Fibroblast of mammary gland (primary cell): ENCODE measurements at places on chromosomes 12 and 14.
A peak's percentile ranks its signal among the peaks of the same experiment; 100 is the strongest.

DNA sequence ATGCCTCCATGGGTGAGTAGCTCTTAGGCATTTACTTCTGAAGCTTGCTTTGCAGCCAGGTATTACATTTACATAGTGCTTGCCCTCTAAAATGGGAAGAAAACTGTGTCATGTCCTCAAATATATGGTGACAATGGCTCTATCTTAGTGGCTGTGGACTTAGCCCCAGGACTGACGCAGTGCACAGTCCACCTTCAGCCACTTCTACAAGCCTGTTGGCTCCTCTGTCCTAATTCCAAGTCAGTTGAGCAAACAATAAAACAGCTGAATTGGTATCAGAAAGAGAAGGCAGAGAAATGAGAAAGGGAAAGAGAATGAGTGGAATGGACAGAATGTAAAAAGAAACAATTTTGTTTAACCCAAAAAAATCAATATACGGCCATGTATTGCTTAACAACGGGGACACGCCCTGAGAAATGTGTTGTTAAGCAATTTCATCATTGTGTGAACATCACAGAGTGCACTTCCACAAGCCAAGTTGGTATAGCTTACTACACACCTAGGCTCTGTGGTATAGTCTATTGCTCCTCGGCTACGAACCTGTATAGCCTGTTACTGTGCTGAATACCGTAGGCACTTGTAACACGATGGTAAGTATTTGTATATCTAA lies 93.5 kb downstream of the GRIN2B start:
- DNase-seq = no peak

- DNase-seq = no peak
Measured at GRCh38 chr12:50627491-50627890, 122.7 kb downstream of the DIP2B start.

DNA sequence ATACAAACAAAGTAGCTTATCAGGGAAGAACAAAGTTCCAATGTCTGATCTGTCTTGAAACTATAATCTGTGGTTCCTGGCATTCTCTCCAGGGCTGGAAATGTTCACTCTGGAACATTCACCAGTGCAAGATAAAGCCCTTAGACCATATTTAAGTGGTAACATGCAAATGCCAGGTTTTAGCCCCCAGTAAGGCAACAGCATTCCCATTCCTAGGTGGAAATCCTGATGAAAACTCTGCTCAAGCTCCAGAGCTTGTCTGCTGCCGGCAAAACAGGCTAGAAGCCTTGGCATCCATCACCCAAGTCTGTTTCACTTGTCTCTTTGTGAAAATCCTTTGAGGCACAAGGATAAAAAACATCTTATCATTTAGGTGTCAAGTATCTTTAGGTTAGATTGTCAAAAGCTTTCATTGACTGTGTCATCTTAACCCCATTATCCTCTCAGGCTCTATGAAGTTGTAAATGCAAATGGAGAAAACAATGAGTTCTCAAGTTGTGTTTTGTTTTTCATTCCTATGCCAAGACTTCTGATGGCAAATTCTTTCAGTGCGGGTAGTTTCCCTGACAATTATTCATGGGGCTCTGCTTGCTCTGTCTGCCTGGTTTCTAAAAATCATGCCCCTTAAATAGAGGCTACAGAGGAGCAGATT lies 344.7 kb downstream of the NELL2 start:
- DNase-seq = no peak

DNA sequence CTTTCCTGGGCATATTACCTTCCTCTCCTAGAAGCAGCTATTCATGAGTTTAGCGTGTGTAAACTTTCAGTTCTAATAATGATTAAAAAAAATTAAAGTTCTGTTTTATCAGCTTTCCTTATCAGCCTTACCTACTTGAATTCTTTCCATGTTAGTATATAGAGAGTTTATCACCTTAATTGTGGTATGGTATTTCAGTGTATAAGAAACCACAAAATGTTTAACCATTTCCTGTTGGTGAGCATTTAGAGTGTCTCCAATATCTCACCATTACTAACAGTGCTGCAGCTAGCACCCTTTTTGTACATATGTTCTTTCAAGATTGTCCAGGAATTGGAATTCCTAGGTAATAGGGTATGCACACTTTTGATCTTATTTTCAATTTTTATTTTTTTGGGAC lies 89.5 kb downstream of the FBXO33 start:
- DNase-seq = no peak

DNA sequence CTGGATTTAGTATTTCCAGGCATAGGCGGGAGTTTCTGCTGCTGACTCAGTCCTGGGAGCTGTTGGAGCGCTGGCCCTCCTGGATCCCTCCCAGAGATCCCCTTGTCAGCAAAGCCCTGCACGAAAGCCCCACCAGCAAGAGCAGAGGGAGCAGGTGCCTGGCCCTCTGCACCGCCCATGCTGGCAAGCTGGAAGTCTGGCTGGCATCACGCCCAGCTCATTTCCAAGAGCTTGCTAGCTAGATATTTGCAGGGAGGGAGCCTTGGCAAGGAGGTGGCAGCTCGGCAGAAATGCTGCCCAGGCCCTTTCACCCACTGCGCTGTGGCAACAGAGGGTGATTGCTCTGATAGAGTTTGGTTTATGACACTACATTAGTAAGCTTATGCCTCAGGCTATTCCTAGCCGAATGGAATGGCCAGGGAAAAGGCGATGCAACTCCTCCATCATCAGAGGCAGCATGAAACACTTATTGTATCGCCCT lies 193.9 kb downstream of the EMP1 start:
- DNase-seq = peak; percentile 83

- DNase-seq = no peak
Measured at GRCh38 chr12:53963434-53964314, 9.0 kb downstream of the HOXC12 start.

GRCh38 chr14:103016071-103016470 lies 41.3 kb downstream of the CDC42BPB start:
- no peak for DNase-seq

DNA sequence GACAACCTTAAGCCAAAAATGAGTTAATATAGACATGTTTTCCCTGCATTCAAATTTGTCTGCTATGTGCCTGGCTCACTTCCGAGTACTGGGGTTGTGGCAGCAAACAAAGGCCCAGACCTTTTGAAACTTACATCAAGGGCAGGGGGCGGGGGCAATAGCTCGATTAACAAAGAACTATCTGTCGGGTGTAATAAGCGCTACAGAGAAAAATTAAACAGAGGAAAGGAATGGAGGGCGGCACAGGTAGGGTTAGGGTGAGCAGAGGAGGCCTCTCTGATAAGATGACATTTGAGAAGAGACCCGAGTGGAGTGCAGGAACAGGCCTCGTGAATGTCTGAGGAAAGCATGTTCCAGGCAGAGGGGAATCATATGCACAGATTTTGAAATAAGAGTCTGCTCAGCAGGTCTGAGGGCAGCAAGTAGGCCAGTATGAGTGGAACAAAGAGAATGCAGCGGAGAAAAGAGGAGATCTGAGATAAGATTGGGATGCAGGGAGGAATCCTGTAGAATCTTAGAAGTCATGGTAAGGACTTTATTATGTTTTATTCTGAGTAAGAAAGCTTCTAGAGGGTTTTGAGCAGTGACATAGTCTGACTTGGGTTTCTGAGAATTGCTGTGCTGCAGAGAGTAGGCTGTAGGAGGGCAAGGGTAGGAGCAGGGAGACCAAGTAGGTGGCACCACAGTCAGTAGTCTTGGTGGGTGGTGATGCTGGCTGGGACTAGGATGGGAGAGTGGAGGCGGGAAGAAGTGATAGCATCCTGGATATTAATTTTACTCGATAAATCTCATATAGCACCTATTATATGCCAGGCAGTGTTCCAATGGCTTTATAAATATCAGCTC lies 52.6 kb downstream of the BICDL1 start:
- no peak for DNase-seq

GRCh38 chr14:71960494-71961353 lies 28.5 kb downstream of the RGS6 start:
- no peak for DNase-seq

DNA sequence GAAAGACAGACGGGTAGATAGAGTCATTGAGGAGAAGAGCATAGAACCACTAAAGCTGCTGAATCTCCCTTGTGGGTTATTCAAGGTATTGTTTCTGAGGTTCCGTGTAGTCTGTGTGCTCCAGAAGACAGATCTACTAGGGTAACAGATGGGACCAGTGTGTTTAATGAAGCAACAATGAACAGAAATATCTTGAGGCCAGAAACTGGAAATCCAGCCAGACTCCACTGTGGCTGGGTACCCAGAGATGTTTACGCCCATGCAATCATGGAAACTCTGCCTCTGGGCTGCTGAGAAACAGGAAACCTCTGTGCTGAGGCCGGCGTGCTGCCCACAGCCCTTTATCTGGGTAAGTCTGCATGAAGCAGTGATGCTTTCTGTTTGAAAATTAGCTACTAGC lies 8.3 kb downstream of the PROX2 start:
- no peak for DNase-seq

DNA sequence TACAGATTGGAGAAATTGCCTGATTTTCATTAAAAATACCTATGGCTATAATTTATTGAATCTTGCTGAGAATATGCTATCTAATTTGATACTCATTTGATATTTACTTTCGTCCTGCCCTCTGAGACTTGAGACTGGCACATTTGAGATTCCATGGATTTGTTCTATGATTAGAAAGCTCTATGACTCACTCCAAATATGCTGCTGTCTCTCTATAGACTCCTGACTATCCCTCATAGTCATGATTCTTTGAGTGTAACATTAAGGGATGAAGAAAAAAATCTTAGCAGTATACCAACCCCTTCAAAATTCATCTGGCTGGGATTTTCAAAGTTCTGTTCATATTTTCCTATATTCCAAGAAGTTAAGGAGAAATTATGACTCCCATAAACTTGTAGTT lies 191.9 kb downstream of the LRIG3 start:
- peak; percentile 38 for DNase-seq

DNA sequence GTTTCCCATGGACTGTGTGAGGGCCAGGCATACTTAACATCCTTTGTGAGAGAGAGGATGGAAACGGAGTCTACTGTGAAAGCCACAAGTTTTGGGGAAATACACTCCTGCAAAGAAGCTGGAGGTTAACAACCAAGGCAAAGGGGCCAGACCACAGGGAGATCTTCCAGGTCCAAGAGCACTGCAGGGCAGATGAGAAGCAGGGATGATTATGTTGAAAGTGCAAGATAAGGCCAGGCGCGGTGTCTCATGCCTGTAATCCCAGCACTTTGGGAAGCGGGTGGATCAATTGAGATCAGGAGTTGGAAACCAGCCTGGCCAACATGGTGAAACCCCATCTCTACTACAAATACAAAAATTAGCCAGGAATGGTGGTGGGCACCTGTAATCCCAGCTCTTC lies 15.1 kb downstream of the COQ6 start:
- DNase-seq = no peak

DNA sequence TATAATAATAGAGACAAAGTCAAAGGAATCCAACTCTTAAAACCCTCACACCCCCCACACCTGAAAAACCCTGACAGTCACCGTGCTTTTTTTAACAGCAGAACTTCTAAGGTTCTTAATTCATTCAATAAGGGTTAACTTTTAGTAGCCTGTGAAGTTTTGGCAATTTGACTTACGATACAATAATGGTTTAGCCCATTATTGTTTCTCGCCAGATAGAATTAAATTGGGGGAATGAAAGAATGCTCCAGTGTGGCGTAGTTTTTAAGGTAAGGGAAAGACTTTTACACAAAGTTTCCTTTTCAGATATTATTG lies 604 bp upstream of the MAGOHB start:
- no peak for DNase-seq

GRCh38 chr14:33499687-33500086 lies 451.2 kb downstream of the EGLN3 start:
- no peak for DNase-seq

GRCh38 chr12:67411562-67411961 lies 142.4 kb downstream of the CAND1 start:
- DNase-seq = no peak

DNA sequence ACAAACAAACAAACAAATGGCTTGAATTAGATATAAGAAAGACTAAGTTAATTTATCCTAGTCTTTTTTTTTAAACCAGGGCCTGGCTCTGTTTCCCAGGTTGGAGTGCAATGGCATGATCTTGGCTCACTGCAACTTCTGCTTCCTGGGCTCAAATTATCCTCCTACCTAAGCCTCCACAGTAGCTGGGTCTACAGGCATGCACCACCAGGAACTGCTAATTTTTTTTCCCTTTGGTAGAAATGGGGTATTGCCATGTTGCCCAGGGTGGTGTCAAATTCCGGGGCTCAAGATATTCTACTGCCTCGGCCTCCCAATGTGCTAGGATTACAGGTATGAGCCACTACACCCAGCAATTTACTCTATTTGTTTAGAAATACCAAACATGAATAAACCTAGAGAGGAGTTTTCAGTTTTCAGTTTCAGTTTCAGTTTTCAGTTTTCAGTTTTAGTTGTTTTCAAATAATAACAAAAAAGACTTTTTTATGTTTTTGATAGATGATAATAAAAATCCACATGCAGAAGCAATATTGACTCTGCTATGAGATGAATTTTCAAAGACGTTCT lies 817.0 kb downstream of the FLRT2 start:
- no peak for DNase-seq

DNA sequence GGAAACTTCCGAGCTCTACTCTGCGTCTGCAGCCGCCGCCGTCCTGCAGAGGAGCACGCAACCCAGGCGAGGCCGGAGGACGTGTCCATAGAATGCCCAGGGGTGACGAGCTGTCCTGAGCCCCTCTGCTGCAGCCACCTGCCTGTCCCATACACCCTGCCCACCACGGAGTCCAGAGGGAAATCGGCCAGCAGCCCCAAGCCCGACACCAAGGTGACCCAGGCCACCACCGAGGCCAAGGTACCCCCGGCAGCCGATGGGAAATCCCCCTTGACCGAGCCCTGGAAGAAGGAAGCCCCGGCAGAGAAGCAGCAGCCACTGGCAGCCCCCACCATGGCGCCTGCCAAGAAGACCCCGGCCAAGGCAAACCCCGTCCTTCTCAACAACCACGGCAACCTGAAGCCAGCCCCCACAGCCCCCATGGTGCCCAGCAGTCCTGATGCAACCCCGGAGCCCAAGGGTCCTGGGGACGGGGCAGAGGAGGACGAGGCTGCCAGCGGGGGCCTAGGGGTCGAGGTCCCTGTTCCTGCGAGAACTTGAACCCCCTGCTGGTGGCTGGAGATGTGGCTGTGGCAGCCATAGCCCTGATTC lies 128.7 kb upstream of the C14orf180 start:
- no peak for DNase-seq
